ENCODE measurements at places on chromosomes 2 and 18.

DNA sequence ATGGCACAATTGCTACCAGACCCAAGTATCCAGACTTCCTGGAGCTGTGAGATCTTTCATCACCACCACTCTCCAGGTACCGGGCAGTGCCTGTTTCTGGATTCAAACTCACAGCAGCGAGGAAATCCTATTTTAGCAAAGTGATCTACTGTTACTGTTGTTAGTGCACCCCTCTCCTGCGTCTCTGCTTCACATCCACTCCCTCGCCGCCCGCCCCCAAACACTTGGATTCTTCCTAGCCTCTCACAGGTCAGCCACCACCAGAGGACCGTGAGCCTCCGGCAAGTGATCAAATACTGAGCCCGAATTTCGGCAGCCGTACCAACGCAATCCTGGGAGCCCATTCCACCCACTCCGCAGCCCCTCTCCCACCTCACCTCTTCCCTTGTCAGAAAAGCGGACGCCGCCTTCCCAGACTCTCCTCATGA is 519 bp downstream of the METTL4 start:
- DNase-seq: peak; percentile 75

GRCh38 chr2:70509565-70509964 is 44.1 kb downstream of the TGFA start:
- DNase-seq: no peak

- no peak for DNase-seq
Observed at GRCh38 chr2:138104071-138104470, 139.8 kb downstream of the HNMT start.

GRCh38 chr18:43622024-43622423 is 344.7 kb upstream of the SYT4 start:
- DNase-seq: no peak

- peak; percentile 89 for DNase-seq
Observed at GRCh38 chr18:24075767-24076597, 61.4 kb downstream of the TTC39C start.

DNA sequence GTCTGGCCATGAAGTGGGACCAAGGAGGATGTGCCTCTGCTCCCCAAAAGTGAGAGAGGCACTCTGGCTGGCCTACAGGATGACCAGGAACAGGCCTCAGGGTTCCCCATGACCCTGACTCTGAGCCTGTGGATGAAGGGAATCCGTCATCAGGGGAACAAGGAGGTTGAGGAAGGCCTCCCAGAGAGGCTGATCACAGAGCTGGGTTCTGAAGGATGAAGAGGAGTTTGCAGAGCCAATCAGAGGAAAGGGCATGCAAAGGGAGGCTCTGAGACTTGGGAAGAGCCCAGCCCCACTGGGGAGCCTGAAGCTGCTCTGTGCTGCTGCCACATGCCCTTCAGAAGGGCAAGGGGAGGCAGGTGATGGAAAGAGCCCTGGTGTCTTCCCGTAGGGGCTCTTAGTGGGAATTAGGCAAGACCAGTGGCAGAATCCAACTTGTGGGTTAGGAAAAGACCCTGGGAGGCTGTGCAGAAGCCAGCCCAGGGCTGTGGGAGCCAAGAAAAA is 141.3 kb upstream of the ID2 start:
- no peak for DNase-seq

DNA sequence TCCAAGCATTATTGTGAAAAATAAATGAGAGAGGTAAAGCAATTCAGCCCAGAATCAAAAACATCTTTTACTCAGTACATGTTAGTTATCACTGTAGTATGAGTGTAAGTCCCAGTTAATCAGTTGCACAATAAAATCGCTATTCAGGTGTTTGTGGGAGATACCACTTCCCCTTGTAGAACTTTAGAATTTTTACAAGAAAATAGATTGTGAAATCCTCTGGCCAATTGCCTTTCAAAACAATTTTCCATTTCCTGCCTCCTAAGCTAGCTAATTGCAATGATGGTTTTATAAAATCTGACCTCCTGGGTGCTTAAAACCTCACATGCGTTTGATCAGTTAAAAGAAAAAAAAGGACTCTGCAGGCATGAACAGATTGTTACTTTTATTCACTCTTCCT is 332.5 kb downstream of the PID1 start:
- DNase-seq: no peak

GRCh38 chr2:222982010-222982908 is 69.7 kb upstream of the KCNE4 start:
- no peak for DNase-seq

- DNase-seq: no peak
Observed at GRCh38 chr2:136284226-136285119, 166.5 kb upstream of the CXCR4 start.

DNA sequence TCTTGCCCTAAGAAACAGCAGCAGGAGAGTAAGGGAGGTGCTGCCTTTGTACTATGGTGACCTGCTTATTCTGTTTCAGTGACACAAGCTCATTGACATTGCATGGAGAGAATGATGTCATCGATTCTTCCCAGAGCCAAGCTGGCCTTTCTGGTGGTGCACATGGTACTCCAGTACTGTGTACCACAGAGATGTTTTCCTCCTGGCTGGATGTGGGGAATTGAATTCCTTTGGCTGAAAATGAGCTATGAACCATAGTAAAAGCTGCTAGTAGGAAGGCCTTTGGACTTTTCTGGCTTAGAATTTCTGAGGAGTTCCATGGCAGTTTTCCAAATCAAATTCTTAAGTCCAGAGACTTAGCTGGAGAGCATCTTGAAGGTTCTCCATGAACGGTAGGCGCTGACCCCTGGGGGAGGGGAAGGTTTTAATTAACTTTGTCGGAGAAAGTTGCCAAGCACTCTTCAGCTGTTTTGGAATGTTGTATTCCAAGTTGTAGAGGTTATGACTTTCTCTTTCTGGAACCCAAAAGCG is 17.1 kb upstream of the B3GNT2 start:
- DNase-seq: no peak

DNA sequence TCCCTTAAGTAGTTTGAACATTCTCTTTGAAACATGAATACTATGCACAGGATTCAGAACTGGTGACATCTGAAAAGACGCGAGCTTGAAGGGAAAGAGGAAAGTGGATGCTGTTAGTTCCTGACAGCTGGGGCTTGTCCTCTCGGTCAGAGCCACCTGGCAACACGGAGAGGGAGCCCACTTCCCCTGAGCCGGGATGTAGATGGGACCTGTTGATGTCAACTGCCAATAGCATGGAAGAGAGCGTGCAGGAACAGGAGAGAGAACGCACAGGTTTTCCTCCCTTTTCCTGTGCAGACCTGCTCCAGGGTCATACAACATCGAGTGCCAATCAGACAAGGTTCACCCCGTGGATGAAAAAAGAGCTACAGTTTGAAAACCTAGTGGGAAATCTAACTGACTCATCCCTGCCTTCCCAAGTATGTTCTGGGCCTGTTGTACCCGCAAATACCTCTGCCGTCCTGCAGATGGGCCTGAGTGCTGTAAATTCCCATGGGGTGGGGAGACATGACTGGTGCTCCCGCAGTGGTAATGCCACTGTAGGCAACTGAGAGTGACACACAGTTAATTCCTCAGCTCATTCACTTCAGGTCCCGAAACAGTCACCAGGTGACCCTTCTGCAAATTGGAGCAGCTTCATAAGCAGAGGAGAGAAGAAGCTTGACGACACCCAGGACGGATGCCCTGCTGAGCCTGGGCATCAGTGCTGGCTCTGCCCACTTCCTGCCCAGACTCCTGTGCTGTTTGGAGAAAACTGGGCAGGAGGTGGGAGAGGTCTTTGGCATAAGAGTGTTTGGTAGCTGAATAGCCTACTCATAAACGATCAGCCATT is 13.9 kb upstream of the MBP start:
- no peak for DNase-seq

GRCh38 chr2:241519669-241520068 is 11.3 kb upstream of the STK25 start:
- no peak for DNase-seq

DNA sequence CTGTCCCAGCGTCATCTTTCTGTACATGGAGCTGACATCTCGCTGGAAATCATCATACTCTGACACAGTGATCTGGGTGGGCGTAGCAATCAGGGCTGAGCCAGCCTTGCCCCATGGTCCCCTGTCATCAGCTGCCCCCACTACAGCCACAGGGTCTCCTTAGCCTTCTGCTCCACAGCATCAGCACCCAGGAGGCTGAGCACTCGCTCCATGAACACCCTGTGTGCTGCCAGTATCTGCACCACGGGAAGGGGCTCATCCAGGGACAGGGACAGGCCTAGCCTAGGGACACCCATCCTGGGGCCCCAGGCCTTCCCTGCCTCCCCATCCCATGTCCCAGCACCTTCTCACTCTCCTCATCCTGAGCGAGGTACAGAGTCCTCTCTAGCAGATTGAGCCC is 11.4 kb downstream of the ALPG start:
- no peak for DNase-seq

GRCh38 chr2:237591141-237591881 is 777 bp upstream of the RAB17 start:
- DNase-seq: no peak

GRCh38 chr2:225164401-225165050 is 122.3 kb upstream of the DOCK10 start:
- DNase-seq: no peak

DNA sequence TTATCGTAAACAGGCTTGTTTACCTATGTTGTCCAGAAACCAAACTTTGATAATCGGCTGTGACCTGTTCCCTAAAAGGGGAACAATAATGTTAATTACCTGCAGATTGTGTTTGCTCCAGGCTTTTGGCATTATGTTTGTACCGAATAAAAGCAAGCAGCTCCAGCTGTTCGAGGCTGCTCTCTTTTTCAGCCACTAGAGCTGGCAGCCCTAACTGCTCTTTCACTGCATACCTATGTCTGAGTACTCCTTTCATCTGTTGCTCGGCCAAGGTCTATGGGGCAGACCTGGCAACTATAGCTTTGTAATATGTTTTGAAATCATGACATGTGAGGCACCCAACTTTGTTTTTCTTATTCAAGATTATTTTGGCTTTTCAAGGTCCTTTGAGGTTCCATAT is 77.8 kb upstream of the EHBP1 start:
- no peak for DNase-seq

- DNase-seq: no peak
Observed at GRCh38 chr2:73050121-73050545, 21.4 kb downstream of the SFXN5 start.

GRCh38 chr2:24793761-24794435 is 673 bp downstream of the CENPO start:
- peak; percentile 47 for DNase-seq

- no peak for DNase-seq
Observed at GRCh38 chr18:73556904-73557303, 590.7 kb downstream of the FBXO15 start.

DNA sequence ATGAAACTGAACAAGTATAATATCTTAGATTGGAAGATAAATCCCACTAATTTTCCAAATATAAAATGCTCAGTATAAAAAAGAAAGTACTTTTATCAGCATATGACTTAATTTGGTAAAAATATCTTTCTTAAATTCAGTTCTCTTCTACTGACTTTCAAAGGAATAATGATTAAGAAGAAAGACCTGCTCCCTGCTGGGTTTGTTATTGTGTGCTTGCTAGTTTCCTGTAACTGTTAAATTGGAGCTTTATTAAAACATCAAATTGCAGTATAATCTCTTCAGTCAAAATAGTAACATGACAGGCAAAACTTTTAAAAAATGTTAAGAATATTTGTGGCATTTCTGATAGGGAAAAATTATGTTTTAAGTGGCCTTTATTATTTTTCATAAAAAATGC is 1317.4 kb upstream of the CDH2 start:
- no peak for DNase-seq

DNA sequence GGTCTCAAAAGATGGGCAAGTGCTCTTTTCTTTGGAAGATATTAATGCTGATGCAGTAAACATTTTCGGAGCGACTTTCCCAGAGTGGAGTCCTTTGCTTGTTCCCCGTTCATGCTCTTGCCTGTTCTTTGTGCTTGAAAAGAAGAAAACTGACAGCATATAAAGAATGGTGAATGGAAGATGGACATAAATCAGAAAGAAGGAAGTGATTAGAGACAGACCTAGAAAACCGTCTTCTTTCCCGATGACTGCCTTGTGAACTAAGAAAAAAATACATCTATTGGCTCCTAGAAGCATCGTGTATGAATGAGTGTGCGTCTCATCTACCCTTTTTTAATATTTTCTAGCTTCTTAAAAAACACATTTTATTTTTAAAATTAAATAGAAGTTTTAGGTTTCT is 740.1 kb upstream of the FANCL start:
- no peak for DNase-seq

DNA sequence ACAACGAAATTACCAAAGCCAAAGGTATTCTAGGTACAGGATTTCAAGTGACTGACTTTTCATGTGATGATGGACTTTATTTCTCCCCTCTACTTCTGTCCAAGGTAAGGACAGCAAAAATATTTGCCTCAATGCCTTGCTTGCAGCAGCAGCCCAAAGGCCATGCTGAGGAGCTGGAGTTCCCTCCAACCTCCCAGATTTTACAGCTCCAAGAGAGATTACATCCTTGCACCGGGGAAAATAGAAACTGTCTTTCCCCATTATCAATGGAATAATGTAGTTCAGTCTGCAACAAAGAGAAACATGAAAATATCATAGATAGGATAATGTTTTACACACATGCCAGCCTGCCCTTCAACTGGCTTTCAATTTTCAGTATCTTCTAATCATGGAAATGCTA is 13.5 kb downstream of the HSPD1 start:
- DNase-seq: no peak

DNA sequence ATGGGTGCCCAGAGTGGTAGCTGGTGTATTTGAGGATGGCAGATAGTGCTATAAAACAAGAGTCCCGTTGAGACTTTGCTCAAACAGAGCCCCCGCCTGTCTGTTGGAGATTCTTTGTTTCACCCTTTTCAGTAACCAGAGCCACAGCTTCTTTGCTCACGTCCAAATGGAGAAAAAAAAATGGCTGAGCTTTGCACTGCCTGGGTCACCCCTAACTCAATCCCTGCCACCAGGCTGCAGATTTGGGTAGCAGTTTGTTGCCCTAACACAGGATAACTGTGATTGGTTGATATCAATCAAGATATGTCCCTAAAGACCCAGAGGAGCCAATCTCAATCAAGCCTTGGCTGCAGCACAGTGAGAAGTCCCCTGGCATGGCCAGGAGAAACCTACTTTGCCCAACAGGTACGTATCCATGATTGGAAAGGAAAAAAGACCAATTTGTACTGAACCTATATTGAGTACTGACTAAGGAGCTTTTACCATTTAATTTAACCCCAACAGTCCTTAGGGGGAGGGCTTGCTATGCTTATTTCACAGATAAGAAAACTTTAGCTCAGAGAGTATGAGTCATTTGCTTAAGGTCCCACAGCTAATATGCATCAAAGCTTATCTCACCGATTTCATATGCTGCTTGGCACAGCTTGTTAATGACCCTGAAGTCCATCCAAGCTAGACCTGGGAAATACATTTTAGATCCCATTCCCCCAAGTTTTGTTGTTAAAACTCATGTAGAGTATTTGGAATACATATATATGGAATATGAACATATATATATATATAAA is 72.0 kb upstream of the SH3BP4 start:
- no peak for DNase-seq

- no peak for DNase-seq
Observed at GRCh38 chr2:113891265-113891959, 1.5 kb downstream of the ACTR3 start.

DNA sequence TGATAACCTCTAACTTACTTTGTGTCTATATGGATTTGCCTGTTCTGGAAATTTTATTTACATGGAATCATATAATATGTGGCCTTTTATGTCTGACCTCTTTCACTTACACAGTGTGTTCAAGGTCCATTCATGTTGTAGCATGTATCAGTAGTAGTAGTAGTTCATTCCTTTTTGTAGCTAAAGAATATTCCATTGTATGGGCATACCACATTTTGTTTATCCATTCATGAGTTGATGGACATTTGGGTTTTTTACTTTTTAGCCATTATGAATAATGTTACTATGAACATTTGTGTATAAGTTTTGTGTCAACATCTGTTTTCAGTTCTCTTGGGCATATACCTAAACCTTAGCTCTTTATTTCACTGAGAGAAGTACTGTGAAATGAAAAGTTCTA is 11.5 kb downstream of the BBS5 start:
- DNase-seq: no peak

All from activated CD8-positive, alpha-beta memory T cell treated with anti-CD3 and anti-CD28 coated beads, Interleukin-2, amount 10 ng/mL, durations not matched to agents 7 days and 5 days (primary cell).